Uterus (tissue), 4 donors: ENCODE measurements at places on chromosomes 13 and 19. TPM values are rescaled to one million over a fixed set of nuclear protein-coding genes. Genes with fewer than 3 reads are reported as not detected.

The CDK8 gene
- total RNA-seq, result 17.9 TPM

The TBXA2R gene
- 2.6 TPM for total RNA-seq

The ZSCAN5A gene
- 17.0 TPM for total RNA-seq

The FFAR2 gene
- total RNA-seq, result not detected

The KHSRP gene
- total RNA-seq, result 107 TPM

The GARRE1 gene
- total RNA-seq, result 31.5 TPM

The ZNF569 gene
- 17.6 TPM for total RNA-seq
